Brain pericyte (primary cell): ENCODE measurements at places on chromosomes 3 and 15.

DNA sequence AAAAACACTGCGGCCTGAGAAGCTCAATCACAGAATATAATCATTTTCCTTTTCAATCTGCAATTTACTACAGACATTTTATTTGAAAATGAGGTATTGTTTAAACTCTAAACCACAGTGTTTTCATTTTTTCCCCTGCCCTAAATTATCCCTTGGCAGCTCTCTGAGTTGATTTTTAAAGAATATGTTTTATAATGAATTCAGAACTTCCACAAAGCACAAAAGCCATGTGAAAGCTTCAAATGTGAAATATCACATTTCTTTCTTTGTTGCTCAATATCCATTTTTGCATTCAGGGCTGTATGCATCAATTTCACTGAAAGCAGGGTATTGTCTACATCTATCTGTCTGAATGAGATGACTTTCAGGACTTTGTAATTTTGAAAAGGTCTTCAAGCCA, 813.6 kb upstream of the ALCAM start:
- DNase-seq = no peak

- DNase-seq = no peak
Measured at GRCh38 chr3:141052201-141053069, 1.3 kb downstream of the SPSB4 start.

DNA sequence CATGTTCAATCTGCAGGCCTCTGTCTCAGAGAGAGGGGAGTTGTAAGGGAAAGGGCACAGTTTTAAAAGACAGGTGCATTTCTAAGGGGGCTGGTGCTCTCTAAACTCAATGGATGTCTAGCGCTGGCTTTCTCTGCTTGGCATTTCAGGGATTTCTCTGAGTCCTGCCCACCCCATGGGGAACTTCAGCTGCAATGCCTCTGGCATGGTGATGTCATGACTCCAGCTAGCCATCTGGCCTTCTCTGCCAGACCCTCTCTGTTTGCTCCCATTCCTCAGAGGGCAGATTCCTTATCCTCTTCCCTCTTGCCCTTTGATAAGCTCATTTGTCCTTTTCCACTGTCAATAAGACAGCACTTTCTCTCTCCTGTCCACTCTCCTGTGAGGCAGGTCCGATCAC, 40.8 kb downstream of the RPLP1 start:
- no peak for DNase-seq

- no peak for DNase-seq
Measured at GRCh38 chr3:152405915-152406802, 137.4 kb downstream of the MBNL1 start.

DNA sequence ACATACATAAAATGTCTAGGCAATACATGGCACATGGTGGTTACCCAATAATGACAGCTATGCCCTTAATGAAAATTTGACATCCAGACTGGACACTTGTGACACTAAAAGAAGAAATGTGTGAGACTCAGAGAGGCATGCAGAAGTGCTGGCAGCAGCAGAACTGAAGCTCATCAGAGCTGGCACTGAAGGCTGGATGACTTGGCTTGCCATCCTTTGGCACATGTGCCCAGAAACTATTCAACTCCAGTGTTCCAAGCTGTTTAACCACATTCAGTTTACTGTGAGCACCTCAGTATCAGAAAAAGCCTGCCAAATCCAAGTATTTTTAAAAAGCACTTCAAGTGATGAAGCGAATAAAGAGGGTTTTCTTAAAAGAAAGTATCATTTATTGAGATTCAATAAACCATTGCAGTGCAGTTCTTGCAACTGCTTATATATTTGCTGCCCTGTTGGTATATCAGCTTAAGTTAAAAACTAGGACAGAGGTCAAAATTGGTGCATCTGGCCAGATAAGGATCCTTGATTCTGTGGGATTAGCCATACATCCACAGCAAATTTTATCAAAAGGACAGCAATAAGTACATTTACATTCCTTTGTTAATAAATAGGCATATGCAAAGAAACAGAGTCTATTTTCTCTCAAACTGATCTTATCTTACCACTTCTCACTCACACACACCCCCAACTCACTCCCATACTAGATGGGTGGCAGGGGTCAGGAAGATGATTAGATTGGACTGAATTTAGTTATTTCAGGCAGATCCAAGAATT, 15.8 kb downstream of the IGSF11 start:
- DNase-seq = no peak

GRCh38 chr15:31385736-31386135, 59.1 kb downstream of the KLF13 start:
- DNase-seq = no peak

DNA sequence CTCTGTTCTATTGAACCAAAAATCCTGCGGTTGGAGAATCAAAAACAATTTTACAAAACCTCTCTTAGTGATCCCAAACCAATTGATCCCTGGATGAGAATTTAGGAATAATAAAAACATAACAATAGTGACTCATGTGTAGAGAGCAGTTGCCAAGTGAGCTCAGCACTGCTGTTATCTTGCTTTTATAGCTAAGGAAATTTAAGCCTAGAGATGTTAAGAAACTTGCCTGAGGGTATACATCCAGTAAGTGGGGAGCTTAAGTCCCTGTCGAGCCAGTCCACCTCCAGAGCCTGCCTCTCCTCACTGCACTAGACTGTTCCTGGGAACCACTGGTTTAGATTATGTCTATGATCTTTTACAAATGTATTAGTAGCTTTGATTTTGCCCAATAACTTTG, 358.4 kb upstream of the LMCD1 start:
- DNase-seq = no peak

DNA sequence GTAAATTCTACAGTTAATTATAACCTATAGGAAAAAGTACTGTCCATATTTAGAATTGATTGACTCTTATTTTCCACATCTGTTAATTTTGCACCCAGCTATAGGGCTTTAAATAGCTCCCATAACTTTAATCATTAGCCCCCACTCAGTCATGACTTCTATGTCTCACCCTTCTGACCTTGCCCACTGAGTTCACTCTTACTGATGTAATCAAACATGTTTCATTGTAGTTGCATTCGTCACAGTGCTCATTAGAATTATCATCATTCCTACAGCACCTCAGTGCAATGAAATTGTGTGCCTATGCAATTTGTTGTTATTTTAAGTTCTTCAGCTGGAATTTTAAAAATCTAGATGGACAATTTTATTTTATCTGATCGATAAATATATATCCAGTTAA, 151.4 kb downstream of the TIGIT start:
- DNase-seq = no peak
